Endothelial cell (in vitro differentiated cells): ENCODE measurements at places on chromosomes 7 and 10.

GRCh38 chr10:48725708-48726107 lies 41.0 kb downstream of the WDFY4 start:
- no peak for DNase-seq

- no peak for DNase-seq
These were observed 132.8 kb downstream of the GLI3 start for GRCh38 chr7:42104231-42104630.

GRCh38 chr10:9869205-9869604 lies 1148.5 kb upstream of the CELF2 start:
- no peak for DNase-seq

DNA sequence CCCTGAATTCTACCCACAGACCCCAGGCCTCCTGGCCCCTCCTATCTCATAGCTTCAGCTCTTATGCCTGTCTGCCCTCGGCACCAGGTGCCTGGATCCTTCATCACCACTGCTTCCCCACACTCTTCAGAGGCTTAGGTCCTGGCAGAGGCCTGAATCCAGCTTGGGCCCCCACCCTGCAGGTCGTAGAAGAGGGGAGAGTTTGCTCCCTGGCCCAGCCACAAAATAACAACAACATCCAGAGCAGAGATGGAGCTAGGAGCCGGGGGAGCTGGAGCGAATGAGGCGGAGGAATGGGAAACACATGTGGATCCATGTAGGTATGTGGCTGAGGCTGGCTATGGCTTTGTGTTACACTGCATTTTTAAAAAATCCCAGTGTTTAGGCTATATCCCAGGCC lies 7.8 kb upstream of the OPN4 start:
- DNase-seq = no peak

DNA sequence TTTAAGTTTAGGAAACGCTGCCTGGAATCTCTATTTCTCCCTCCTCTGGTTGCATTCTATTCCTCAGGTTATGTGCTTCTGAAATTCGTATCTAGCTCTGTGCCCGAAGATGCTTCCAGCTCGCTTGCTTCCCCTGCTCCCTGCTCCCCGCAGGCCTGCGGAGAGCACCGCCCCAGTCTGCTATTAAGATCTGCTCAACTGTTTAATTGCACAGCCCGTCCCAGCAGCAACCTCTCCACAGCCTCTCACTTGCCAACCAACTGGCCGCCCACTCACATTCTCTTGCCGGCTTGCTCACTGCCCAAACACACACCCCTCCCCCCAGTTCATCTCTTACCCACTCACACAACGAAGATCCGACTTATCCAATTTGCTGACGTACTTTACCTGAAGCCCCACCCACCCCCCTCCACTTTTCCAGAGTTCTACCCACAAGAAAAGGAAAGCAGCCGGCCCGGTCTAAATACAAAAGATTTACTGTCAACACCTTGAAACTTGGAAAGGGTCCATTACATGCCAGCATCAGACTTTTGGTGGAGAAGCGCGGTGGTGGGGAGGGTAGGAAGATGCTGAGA lies 167.3 kb upstream of the KLF14 start:
- no peak for DNase-seq

- DNase-seq = no peak
These were observed 110.9 kb downstream of the WDR11 start for GRCh38 chr10:120961795-120962755.

DNA sequence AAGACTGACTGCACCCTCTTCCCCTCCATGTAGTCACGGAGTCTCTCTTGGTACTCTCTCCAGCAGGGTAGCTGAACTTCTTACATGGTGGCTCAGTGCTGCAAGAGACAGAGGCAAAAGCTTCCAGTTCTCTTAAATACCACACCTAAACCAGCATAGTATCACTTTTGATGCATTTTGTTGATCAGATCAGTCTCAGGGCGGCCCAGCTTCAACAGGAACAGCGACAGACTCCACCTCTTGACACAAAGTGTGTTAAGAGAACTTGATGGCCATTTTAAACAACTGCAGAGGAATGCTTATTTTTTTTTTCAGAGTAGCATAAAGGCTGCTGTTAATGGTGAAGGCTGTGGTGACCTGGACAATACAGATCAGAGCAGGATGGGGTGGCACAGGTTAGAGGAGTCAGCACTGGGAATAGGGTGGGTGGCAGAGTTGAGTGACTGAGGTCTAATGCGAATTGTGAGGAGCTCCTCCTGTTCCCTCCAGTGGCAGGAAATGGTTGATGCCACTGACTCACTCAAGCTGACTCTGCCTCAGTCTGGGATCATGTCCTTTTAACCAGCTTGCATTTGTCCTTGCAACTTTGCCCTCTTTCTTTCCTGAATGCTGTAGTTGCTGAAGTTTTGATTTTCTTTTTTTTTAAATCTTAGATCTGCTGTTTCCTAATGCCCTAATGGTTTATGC lies 17.3 kb downstream of the MGAM start:
- DNase-seq = no peak

GRCh38 chr7:46390042-46390441 lies 469.0 kb upstream of the IGFBP3 start:
- DNase-seq = no peak

GRCh38 chr10:15486404-15486803 lies 115.3 kb upstream of the FAM171A1 start:
- no peak for DNase-seq

- DNase-seq = no peak
These were observed 35.6 kb upstream of the HMX3 start for GRCh38 chr10:123100030-123100762.

DNA sequence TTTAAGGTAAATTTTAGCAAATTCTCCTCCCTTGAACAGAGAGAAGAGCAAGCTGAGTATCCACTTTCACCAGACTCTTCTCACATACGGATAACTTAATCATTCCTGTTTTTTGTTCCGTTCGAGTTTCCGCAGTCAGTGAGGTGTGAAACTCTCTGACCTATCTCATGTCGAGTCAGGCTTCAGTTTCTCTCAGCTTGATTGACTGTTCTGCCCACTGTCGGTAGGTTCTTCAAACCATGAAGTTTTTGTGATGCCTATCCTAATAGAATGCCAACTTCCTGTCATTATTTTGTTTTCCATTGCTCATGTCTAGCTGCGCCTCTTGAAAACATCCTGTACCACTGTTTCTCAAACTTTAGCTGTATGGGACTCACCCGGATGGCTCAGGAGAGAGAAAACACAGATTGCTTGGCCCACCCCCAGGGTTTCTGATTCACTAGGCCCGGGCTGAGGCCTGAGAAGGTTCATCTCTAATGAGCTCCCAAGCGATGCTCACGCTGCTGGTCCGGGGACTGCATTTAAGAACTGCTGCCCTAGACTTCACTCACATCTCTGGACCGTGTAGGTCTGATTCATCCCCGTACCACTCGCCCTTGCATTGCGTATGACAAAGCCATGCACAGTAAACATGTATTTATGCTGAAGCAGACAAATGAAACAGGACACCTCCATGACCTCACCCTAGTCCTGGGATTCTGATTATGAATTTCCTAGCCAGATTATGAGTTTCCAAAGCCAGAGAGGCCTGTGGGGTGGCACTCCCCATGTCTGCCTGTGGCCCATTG lies 208.4 kb upstream of the AGK start:
- DNase-seq = no peak

GRCh38 chr7:101848208-101848951 lies 31.0 kb downstream of the CUX1 start:
- no peak for DNase-seq

DNA sequence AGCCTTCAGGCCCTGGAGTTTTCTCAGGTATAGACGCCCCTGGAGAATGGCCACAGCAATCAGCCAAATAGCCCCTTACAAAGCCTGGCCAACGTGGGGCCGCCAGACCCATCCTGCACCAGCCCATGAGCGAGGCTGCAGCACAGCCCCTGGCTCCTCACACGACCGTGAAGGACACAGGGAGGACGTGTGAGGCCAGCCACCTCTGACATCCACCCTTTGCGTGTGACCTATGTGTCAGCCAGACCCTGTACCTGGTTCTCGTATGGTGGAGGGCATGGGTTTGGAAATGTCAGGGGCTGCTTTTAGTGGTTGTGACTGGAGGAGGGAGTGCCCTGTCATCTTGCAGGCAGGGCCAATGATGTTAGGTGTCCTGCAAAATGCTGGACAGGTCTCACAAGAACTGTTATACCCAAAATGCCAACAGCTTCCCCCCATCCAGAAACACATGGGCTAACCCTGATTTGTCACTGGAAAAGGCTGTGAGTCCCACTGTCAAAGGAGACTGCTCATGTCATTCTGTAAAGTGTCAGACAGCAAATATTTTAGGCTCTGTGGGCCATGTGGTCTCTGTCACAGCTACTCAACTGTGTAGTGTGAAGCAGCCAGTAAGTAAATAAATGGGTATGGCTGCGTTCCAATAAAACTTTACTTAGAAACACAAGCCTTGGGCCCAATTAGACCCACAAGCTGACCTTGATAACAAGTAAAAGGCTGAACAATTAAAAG lies 30.0 kb downstream of the NOD1 start:
- DNase-seq = no peak

DNA sequence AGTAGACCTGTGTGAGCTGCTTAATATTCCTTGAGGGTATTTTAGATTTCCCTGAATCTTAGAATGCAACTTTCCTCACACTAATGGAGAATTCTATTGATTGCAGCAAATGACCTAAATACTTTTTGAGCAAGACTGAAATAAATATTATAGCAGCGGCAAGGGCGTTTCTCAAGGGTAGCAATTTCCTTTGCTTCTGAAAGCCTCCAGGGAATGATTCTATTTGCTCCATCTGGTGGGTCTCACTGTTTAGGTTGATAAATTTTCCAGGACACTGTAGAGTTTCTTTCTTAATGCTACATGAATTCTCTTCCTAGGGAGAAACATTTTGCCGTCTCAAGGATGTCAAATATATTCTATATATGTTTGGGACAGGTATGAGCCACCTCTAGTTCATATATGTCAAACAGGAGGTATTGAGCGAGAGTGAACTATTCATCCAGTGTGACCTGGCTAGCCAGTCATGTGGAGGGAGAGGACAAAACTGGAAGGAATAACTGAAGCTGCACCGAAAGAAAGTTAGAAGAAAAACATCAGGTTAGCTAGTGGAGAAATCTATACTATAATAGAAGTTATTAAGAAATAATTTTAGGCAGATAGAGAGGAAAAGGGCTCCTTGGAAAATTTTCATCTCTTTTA lies 57.9 kb upstream of the FZD8 start:
- no peak for DNase-seq

DNA sequence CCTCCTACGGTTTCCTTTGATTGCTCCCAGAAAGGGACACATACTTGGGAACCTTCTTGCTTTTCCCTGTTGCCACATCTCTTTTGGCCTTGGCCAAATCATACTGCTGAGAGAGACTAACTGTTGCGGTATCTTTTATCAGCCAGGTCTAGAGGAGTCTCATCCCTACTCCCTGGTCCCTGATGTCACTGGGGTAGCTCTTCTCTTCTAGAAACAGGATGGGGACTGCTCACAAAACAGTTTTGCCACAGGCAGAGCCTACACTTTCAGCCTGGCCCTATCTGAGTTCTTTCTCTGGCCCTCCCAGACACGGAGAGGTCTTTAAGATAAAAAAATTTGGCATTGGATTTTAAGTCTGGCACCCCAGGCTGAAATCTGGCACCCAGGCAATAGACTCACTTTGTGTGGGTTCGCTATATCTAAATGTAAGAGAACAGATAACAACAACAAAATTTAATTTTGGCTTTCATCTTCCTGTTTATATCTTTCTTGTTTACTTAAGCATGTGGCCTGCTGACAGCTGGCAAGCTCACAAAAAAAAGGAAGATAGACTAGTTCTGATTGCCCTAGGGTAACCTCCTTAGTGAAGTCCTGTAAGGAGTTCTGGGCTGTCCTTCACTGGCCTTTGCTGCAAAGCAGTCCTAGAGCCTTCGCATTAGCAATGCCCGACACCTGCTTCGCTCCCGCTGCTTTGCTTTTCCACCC lies 228.3 kb upstream of the NPVF start:
- no peak for DNase-seq

- no peak for DNase-seq
These were observed 76.8 kb downstream of the VIPR2 start for GRCh38 chr7:159067576-159068487.

GRCh38 chr7:112021379-112022044 lies 184.7 kb downstream of the DOCK4 start:
- DNase-seq = no peak

DNA sequence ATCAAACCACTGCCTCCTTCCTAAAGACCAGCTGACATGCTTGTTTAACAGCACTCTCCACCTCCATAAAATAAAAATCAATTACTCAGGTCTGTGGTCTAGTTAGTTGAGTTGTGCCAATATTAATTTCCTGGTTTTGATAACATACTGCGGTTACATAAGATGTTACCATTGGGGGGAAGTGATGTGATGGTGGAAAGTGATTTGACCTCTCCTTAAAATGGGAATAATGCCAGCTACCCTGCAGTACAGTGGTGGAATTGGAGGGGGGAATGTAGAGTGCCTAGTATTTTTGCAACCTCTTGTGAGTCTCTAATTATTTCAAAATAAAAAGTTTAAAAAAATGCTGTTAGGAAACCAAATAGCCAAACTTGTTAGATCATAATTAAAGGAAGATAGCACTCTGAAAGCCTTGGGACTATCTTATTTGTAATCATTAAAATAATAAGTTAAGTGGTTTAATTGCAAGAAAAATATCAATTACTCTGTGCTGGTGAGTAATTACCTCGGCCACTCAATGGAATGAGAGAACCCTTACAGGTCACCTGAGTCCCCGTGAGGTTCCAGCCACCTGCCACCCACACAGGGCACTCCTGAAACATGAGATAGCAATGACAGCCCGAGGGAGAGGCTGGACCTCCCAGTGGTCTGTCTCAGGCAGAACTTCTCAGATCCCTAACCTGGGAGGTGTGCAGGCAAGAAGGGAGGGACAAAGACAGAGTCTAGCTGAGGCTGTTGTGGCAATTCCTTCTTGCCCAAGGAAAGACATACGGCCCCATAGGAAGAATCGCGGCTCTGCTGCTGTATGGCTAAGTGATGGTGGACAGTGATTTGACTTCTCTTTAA lies 94.1 kb downstream of the SH3PXD2A start:
- no peak for DNase-seq

- DNase-seq = no peak
These were observed 77.7 kb downstream of the OSBPL3 start for GRCh38 chr7:24902276-24902675.

DNA sequence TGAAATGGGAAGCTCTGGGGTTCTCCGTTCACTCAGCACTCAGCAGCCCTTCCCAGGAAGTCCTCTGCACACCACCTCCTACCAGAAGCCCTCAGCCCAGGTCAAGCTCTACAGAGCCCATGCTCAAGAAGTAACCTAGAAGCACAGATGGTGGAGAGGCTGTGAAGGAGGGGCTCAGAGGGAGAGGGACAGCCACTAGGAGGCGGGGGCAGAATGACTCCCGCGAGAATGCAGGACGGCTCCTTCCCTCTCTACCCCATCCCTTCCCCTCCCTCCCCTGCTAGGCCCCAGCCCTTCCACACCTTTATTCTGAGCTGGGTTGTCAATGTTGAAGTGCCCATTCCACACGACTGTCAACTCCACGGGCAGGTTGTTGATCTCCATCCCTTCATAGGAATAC lies 373.2 kb downstream of the PLXNA4 start:
- DNase-seq = no peak

- DNase-seq = no peak
These were observed 402 bp downstream of the MAFK start for GRCh38 chr7:1530946-1531262.

GRCh38 chr10:50405723-50406122 lies 154.4 kb upstream of the ASAH2 start:
- DNase-seq = no peak

- no peak for DNase-seq
These were observed 43.0 kb downstream of the ELMO1 start for GRCh38 chr7:37405603-37406122.

GRCh38 chr7:133587903-133588302 lies 335.0 kb downstream of the EXOC4 start:
- no peak for DNase-seq

- no peak for DNase-seq
These were observed 54.6 kb downstream of the SLIT1 start for GRCh38 chr10:97131181-97131628.
